Activated CD8-positive, alpha-beta memory T cell treated with anti-CD3 and anti-CD28 coated beads for 1 hour (primary cell): ENCODE measurements at places on chromosomes 4 and X.

DNA sequence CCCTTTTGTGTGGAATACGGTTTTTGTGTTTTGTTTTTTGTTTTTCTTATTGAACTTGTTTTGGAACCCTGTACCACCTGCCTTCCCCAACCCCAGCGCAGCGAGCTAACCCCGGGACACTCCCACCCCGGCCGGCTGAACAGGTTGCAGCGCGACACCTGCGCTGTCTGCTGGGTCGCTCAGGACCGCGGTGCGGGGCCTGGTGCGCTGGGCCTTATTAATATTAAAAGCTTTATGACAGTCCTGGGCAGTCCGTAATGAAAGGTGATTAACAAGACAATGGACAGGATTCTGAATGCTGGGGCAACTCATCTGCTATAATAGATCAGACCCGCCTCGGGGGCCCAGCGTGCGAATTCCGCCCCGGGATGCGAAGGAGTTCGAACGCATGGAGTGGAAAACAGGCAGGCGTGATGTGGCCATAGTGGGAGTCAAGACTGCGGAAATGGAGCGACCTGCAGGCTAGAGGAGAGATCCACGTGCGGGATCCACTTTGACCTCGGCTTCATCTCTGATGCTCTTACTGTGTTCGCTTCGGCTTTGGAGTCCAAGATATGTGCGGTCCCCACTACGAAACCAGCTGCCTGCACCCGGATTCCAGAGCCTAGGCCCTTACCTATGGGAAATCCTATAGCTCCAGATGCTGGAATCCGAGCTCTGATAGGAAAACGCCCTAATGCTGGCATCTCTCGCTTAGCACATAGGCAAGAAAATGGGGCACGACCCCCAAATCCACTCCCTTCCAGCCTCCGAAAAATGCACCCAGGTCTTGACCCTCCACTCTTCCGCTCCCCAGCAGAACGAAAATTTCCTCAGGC is 69.0 kb upstream of the TMEM33 start:
- DNase-seq = no peak

- DNase-seq = no peak
These were observed 11.3 kb downstream of the TXK start for GRCh38 chr4:48122756-48123155.

DNA sequence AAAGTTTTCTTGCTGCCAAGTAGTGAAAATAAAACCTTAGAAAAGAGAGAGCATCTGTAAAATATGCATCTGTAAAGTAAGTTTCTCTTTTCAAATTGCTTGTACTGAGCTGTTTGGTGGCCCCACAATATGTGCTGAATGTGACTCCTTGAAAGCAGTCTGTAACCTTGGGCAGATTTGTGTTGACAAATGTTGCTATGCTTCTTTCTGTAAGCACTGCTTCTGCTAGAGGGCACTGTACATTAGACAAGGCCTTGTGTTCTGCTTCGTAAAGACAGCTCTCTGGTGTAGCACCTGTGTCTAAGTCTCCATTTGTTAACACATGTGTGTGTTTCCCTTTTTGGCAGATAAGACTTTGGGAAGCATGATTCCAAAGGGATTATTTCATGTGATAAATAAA is 56.6 kb upstream of the NRK start:
- DNase-seq = no peak

- DNase-seq = no peak
These were observed 33.2 kb upstream of the MID1IP1 start for GRCh38 chrX:38768079-38768478.

DNA sequence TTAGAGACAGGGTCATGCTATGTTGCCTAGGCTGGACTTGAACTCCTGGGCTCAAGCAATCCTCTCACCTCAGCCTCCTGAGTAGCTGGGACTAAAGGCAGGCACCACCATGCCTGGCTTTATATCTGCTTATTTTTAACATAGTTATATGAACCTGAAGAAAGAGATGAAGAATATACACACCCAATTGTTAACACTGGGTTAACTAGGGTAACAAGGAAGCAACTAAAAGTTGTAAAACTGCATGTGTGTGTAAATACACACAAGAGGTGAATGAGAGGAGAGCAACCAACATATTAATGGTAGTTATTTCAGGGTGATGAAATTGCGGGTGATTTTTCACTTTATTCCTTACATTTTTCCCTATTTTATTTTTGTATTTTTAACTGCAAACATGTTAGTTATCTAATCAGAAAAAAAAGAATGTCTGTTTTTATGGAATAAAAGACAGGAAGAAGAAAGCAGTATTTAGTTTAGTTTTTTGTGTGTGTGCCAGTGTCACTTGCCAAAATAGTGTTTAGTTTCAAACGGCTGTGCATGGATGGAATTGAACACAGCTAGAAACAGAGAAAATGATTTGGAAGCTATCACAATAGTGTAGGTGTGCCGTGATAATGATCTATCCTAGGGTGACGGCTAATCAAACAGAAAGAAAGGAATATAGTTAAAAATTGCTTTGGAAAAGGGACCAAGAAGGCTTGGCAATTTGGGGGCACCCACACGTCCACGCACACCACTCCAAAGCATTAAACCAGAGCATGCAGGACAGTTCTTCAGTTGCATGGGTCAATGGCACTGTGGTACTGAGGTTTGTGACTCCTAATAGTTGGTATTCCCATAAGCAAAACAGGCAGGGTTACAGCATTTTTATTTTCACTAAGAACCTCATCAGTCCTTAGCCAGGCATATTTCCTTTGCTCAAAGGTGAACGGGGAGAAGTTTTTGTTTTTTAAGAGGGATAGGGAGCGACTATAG is 89.1 kb upstream of the KLHL13 start:
- DNase-seq = no peak

DNA sequence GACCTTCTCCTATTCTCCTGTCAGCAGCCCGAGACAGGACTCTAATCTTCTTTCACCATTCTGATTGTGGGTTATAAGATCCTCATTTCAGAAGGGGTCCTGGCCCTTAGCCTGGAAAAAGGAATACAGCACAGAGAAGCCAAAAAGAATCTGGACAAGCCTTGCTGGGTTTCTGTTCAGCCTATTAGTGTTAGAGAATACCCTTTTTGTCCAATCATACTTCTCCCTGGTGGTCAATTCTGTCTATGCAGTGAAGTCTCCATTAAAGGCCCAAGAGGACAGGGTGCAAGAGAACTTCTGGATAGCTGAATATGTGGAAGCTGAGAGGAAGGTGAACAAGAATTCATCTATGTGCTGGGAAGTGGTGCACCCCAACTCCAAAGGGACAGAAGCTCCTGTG is 105.7 kb upstream of the AGA start:
- no peak for DNase-seq

GRCh38 chr4:142377342-142378091 is 468.6 kb downstream of the INPP4B start:
- no peak for DNase-seq

DNA sequence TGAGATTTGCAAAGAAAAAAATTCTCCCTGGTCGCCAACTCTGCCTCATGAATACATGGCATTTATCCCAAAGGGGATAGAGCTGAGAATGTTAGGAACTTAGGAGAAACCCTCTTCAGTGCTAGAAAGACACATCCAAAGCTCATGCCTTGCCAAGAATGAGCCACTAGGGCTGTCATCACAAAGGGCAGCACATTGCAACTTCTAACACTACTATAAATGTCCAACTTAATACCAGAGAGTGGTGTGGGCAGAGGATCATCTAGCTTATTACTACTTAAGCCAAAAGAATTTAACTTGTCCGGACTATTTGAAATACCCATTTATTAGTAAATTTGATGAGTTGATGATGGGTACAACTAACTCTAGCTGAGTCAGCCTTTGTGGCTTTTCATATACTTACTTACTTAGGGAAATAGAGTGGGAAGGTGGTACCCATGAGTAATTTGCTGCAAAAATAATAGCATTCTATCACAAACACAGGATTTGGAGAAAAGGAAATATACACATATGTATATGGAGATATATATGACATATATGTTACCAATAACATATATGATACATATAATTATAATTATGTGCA is 66.3 kb upstream of the GAB1 start:
- DNase-seq = no peak

DNA sequence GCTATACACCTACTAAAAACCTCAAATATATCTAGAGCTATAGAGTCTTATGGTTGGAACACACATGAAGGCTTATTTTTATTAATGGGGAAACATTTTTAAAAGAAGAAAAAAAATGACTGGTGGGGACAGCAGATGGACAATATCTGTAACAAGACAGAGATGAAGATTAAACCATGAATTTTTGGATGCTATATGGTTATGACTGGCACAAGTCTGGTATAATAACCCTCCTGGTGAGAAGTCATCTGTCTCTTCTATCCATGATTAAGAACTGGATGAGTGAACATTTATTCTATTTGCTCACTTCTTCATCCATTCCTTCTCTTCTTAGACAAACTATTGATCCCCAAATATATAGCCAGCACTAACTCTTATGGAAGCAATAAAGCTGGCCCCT is 104.4 kb downstream of the EFHC2 start:
- DNase-seq = no peak

GRCh38 chr4:170047771-170048354 is 21.7 kb upstream of the MFAP3L start:
- DNase-seq = peak; percentile 16

- no peak for DNase-seq
These were observed 13.7 kb downstream of the ADH6 start for GRCh38 chr4:99205153-99205979.

DNA sequence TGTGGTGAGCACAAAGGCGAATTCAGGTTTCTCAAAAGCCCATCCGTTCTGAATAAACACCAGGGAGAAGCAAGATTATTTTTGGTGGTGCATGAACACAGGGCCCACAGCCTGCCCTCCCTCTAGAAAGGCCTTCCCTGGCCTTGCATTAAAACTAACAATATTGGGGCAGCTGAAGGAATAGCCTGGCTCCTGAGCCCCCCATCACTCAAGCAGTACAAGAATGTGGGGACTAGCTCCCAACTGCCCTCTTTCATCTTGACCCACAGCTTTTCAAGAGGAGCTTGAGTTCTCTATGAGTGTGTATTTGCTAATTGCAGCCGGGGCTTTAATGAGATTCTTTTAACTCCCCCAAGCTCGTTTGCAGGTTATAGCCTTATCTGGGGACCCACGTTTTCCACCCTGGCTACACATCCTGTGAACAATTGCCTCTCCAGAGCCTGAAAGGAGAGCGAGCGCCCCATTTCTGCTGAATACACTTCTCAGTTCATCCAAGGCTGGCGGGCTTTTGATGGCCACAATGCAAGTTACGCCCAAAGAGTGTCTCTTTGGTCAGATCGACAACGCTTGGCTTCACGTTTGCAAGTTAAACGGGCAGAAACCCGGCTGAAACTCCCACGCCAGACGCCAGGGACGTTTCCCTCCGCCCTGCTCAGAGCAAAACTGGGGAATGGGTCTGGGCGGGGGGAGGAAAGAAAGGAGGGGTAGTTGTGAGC is 4.7 kb upstream of the GSX2 start:
- DNase-seq = no peak

DNA sequence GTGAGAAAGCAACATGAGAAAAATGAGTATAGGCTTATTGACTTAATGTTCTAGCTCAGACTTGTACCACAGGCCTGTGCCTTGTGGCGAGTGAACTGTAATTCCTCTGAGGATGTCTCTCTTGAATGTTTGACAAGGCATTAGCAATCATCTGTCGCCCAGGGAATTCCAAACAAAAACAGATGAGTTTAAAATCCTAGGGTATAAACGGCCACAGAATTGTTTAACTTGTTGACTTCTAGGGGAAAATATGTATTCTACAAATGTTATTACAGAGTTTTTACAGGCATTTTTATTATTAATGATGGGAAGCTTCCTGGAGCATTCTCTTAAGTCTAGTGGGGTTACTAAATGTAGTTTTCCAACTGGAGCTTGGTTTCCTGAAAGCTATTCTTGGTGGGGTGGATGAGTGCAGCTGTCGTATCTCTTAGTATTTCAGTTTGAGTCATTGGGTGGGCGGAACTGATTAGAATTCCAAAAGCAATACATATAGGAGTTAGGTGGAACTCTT is 40.6 kb downstream of the ARHGAP10 start:
- no peak for DNase-seq

- DNase-seq = no peak
These were observed 71.8 kb downstream of the RAPGEF2 start for GRCh38 chr4:159174645-159175084.

GRCh38 chr4:80535551-80535950 is 200.0 kb downstream of the CFAP299 start:
- no peak for DNase-seq
